ENCODE measurements at places on chromosomes 7 and 10. TPM values are rescaled to one million over a fixed set of nuclear protein-coding genes. Genes with fewer than 3 reads are reported as not detected.
A peak's percentile ranks its signal among the peaks of the same experiment; 100 is the strongest.

DNA sequence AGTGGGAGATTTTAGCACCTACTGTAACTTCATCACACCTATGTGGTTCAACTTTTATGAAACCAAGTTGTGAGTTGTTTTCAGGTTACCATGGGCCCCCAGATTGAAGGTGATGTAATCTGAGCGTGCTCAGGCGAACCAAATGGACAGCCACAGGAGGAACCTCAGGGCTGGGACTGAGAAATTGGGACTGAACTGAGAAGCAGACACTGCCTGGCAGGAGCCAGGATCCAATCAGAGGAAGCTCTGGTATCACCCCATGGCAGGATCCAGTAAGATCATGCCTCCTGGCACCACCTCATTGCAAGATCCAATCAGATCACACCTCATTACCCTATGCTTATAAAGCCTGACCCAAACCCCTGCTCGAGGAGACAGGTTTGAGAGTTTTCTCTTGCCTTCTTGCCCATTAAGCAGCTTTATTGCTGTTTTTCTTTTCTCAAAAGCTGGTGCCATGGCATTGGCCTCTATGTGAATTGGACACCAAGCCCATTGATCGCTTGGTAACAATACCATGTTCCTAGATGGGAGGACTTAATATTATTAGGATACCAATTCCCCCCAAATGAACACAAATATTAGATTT, 43.2 kb upstream of the GDF10 start:
- DNase-seq: peak; percentile 53

GRCh38 chr10:75876710-75877109, 445.3 kb downstream of the LRMDA start:
- no peak for DNase-seq

DNA sequence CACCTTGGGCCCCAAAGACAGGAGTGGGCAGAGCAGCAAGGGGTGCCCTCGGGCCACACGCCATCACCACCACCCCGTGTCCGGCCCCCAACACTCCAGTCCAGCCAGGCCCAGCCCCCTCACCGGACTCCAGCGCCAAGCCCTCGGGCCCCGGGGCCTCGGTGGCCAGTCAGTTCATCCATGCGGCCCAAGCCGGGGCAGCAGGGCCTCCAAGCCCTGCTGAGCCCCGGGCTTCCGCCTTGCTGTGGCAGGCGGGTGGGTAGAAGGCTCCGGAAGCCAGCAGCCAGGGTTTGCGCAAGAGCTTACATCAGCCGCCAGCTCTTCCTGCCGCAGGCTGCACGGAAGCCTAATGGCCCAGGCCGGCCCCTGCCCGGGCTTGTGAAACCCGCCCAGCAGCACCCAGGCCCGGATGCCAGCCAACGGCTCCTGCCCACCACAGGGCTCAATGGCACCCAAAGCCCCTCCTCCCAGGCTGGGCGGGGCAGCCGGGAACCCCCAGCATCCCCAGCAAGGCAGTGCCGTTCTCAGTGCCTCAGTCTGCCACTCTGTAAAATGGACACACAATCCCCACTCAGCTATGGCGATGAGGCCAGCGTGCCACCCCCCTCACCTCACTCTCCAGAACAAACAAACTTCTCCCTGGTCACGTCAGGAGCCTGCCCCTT, 26.5 kb downstream of the TNRC18 start:
- peak; percentile 94 for DNase-seq

DNA sequence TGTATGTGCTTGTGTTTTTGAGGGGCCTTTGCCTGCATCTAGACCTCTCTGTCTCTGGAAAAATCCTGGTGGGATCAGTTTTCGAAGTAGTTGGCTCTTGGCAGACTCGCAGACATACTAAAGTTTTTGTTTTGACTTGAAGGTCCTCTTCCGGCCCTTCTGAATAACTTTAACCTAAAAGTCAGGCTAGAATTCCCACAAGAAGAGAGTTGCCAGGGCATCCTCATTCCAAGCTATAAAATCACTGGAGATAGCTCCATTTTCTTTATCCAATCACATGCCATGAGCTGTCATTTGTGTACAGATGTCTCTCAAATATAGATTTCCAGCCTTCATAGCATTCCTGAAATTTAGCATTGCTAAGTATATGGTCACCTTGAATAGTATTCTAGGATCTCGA, 967.8 kb downstream of the LRMDA start:
- no peak for DNase-seq

DNA sequence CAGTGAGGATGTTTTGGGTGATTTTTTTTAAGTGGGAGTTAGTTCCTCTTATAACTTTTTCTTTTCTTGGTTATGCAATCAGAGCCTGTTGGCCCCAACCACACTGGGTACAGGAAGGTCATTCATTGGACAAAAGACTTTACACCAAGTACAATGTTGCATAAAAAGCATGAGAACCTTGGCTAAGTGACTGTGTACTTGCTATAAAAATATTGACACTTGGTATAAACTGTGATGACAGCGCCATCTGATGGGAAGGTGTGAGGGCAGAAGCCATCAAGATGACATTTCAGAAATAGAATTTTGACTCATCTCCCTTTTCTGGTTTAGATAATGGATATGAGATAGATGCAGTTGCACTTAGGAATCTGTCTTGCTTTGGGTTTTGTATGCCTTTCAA, 126.4 kb upstream of the CCDC6 start:
- peak; percentile 74 for DNase-seq

DNA sequence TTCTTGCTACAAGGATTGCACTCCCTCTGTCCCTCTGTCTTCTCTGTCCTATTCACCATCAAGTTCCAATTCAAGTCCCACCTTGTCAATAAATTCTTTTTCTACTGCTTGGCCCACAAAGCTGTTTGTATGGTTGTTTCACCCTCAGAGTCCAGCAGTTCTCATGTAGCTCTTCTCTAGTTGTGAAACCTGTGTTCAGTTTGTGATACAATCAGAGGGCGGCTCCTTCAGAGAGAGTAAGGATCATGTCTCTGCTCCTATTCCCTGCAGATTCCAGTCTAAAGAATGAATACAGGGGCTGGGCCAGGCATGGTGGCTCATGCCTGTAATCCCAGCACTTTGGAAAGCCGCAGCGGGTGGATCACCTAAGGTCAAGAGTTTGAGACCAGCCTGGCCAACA, 126.6 kb upstream of the BET1 start:
- DNase-seq: no peak

GRCh38 chr7:143390104-143390772, 9.1 kb downstream of the ZYX start:
- DNase-seq: no peak

DNA sequence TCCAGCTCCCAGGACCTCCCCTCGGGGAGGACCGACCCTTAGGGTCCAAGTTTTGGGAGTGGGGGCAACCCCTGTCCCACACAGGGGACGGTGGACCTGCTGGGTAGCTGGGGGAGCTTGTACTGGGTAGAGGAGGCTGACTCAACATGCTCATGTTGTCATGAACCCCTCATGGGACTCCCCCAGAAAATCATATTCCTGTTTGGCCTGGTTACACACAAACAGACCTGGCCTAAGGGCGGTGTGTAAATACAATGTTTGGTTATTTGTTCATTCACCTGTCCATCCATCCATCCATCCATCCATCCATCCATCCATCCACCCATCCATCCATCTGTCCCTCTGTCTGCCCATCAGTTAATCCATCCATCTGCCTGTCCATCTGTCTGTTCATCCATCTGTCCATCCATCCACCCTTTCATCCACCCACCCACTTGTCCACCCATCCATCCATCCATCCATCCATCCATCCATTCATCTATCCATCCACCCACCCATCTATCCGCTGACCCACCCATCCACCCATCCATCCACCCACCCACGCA, 92.9 kb downstream of the DNAJB6 start:
- DNase-seq: no peak

- no peak for DNase-seq
Measured at GRCh38 chr7:43119371-43120075, 7.1 kb downstream of the HECW1 start.

GRCh38 chr7:41752615-41753014, 49.7 kb upstream of the INHBA start:
- DNase-seq: no peak

- DNase-seq: no peak
Measured at GRCh38 chr10:100723180-100723579, 22.2 kb upstream of the PAX2 start.

DNA sequence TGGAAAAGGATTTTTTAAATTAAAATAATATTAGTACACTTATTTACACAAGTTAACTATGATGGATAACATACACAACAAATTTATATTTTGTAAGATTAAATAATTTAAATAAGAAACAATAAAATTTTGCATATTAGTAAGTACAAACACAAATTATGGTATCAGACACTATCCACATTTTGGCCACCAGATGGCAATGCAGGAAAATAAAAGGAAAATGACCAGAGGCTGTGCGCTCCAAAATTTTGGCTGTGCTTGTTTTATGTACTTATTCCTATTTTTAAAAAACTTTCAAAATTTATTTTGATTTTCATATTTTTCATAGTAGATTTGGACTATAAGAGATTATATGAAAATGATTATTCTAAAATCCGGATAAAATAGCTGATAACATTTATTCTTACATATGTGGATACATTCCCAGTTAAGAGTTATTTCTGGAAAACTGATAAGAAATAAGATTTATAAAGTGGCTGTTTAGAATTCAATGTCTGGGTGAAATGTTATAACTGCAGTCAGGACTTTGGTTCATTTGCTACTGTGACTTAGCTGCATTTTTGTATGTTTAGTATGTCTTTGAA, 274.7 kb upstream of the HGF start:
- DNase-seq: peak; percentile 24

- DNase-seq: no peak
Measured at GRCh38 chr7:2990949-2991470, 52.7 kb downstream of the CARD11 start.

- DNase-seq: no peak
Measured at GRCh38 chr10:33412241-33412640, 77.8 kb upstream of the NRP1 start.

DNA sequence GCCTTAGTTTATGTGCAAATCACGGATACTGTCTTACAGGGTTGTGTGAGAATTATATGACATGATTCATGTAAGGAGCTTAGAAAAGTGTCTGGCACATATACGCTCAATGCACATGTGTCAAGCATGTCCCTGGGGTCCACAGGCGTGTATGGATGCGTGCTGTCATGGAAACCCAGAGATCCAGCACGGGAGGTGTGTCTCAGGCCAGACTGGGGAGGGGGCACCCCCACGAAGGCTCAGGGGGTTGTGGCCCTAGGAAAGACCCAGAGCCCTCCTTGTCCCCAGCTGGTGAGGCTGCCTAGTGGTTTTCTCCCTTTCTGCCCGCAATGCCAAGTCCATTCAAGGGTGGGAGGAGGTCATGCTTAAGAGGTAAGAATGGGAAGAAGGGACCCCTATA, 9.1 kb downstream of the BTBD16 start:
- no peak for DNase-seq

- peak; percentile 81 for DNase-seq
Measured at GRCh38 chr10:71486484-71487114, 89.9 kb downstream of the CDH23 start.

- DNase-seq: no peak
Measured at GRCh38 chr7:37495574-37496184, 47.0 kb upstream of the ELMO1 start.

DNA sequence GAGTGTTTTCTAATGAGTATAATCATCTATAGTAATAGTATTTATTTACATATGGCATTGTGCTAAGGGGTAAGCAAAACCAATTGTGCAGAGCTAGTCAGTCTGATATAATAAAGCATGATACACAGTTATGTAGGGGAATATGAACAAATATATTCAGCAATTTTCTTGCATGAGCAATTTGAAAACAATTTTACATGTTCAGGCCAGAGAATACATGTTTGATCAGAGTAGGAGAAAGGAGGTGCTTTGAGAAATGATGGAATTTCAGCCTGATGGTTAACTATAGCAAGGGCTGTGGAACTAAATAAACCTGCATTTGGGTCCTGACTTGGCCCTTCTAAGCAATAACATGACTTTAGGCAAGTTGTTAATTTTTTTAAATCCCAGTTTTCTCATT, 214.5 kb downstream of the TWIST1 start:
- no peak for DNase-seq

DNA sequence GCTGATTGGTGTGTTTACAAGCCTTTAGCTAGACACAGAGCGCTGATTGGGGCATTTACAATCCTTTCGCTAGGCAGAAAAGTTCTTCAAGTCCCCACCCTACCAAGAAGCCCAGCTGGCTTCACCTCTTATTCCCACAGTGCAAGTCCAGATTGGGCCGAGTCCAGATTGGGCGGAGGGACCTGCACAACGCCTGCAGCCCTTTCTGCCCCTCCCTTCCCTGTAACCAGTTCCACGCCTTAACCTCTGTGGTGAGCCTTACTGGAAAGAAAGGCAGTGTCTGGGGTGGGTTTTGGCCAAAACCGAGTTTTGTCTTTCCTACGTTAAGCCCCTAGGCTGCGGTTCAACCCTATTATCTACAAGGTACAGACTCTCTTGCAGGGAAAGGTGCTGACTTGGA, 268.7 kb downstream of the ZEB1 start:
- DNase-seq: no peak

- DNase-seq: no peak
Measured at GRCh38 chr10:24911029-24911428, 41.4 kb downstream of the PRTFDC1 start.

GRCh38 chr7:24138343-24138742, 145.6 kb upstream of the NPY start:
- DNase-seq: no peak

DNA sequence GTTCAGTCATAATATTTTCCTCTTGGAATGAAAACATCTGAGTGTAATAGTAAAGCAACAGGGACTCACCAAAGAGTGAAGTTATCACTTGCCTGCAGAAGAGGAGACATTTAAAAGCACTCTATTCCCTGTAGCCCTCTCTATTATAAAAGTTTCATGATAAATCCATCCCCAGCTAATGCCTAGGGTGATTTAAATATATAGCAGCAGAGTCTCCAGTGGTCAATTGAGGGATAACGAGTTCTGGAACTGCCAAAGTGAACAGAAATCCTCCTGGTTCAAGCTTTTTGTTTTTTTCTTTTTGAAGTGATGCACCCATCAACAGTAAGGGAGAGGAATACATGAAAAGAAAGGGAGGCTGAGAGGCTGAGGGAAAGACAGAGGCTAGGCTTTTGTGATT, 87.3 kb downstream of the EVX1 start:
- no peak for DNase-seq

DNA sequence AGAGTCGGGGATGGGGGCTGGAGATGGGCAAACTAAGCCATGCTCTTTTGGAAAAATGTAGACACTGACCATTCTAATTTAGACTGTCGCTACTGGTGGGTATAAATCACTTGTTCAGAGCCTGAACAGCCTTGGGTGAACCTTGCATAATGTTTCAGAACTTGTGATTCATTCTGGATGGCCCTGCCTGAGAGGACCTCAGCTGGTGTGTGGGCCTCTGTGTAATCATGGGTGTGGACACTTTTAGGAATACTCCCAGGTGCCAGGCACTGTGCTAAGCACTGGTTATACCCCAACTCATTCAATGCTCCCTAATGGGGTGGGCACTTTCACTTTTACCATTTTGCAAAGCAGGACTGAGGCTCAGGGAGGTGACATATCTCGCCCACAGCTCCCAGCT, 26.8 kb upstream of the TM9SF3 start:
- no peak for DNase-seq

The SUN3 gene
- not detected for total RNA-seq

The NKX2-3 gene
- not detected for total RNA-seq

The ANKRD2 gene
- not detected for total RNA-seq

The FAM221A gene
- 8.1 TPM for total RNA-seq

The FAM25G gene
- total RNA-seq: not detected

The SEMA3A gene
- 1.4 TPM for total RNA-seq

The ZFYVE27 gene
- 22.6 TPM for total RNA-seq

The TNPO3 gene
- 57.7 TPM for total RNA-seq

The IFIT3 gene
- total RNA-seq: 21.1 TPM

The ACTR3C gene
- total RNA-seq: 3.2 TPM

The HECW1 gene
- not detected for total RNA-seq

The PTPRN2 gene
- 0.46 TPM for total RNA-seq

All from activated CD4-positive, alpha-beta T cell treated with anti-CD3 and anti-CD28 coated beads for 36 hours (primary cell).